ENCODE measurements at places on chromosomes 7 and 10.

DNA sequence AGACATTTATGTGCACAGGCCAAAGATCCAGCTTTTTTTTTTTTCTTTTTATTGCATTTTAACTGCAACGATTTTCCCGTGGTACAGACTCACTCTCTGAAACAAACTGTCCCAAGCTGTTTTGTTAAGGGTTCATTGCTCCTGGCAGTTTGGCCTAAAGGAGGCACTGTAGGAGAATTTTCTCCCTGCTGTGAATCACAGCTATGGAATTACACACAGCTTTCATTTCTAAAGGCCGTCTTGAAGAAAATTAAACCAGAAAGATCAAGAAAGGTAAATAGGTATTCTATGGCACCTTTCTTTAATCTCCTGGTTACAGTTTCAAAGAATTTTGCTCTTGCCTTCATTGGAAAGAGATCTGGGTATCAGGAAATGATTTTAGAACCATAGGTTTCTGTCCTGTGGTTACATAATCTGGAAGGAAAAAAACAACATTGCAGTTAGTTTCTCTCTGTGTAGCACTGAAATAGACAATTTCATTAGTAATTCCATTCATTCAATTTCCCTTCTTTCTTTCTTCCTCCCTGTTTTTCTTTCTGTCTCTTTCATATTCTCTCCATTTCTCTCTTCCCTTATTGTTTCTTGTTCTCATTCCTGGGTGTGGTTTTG is 51.2 kb downstream of the PDK4 start:
- DNase-seq: no peak

- no peak for DNase-seq
Measured at GRCh38 chr7:125122173-125122572, 192.5 kb upstream of the POT1 start.

DNA sequence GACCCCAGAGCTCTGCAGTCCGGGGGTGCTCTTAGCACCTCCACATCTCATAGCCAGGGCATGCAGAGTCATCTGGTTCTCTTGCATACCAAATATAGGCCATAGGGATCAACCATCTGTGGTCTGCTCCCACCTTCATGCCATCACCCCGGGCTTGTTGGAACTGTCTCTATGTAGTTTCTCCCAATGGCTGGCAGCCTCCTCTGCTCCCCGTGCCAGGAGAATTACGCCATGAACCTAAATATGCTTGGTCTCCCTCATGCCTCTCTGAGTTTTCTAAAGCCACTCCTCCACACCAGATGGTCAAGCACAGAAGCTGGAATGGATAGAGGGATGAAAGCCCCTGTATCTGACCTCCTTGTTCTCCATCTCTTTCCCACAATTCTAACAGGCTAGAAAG is 302.6 kb upstream of the MYO3A start:
- no peak for DNase-seq

- DNase-seq: no peak
Measured at GRCh38 chr10:78185693-78186055, 152.0 kb downstream of the RPS24 start.

GRCh38 chr10:57964351-57964750 is 303.3 kb downstream of the IPMK start:
- no peak for DNase-seq

GRCh38 chr7:44995555-44996493 is 4.2 kb upstream of the CCM2 start:
- DNase-seq: no peak

DNA sequence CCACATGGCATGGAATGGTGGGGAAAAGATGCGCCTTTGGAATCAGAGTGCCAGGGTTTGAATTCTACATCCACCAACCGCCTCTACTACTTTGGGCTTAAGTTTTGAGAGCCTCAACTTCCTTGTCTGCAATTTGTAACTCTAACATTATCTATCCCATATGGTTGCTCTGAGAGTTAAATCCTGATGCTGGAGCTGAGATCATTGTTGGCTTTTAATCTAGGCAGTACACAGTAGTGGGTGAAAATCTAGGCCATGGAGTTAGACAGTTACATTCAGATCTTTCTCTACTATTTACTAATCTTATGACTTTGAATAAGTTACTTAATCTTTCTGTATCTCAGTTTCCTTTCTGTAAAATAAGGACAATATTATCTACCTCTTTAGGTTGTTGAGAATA is 149.7 kb upstream of the AOAH start:
- DNase-seq: no peak

DNA sequence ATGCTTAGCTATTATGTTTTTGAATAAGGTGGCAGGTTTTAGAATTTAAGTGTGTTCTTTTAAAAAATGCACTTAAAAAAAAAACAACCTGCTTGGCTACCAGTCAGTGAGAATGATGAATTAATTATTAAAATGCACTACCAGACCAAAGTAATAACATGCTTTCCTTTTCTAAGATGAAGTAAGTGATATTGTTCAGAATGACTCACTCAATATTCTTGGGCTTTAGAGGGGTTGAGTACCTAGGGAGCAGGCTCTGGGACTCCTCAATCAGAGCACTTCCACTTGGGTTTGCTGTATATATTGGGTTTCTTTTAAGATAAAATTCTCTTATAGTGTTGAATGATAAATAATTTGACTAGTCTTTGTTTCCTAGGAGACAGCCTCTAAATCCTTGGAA is 8.6 kb downstream of the STAM start:
- DNase-seq: no peak

GRCh38 chr10:32911285-32912016 is 46.6 kb downstream of the ITGB1 start:
- no peak for DNase-seq

DNA sequence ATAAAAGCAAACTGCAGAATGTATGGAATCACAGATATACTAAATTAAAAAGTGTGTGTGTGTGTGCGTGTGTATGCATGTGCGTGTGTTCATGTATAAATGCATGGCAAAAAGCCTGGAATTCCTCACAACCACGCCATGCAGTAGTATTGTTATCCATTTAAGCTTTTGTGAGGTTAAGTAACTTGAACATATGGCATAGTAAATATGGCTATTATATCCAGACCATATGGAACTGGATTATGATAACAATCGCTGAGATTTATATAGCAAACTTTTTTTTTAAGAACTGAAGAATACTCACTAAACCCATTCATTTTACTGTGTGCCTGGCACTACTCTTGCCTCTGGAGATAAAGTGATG is 22.3 kb upstream of the NANOS1 start:
- no peak for DNase-seq

- DNase-seq: no peak
Measured at GRCh38 chr10:133159950-133160825, at the start of gene KNDC1. Gene KNDC1 (plus strand): TSS chr10:133160219. CDS start chr10:133160468, 249 bp downstream.

DNA sequence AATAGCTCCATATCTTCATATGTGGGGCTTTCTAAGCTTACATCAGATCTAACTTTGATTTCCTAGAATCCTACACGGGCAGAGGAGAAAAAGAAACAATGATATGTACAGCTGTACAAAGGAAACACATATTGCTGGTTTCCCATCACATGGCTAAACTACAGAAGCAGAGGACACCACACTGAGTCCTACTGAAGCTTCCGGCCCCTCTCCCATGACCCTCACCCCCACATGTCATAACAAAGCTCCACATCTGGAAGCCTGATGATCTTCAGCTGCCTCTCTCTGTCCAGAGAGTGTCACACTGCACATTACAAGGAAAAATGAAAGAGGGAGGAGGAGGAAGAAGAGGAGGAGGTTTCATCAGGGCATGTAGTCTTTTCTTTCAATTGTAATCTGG is 14.0 kb downstream of the SLC16A12 start:
- DNase-seq: no peak

- no peak for DNase-seq
Measured at GRCh38 chr10:120557311-120557710, 100.3 kb downstream of the PLPP4 start.

GRCh38 chr7:137801003-137801402 is 45.8 kb downstream of the DGKI start:
- no peak for DNase-seq

Measured in stimulated activated CD8-positive, alpha-beta memory T cell treated with anti-CD3 and anti-CD28 coated beads, Interleukin-7, amount 100 ng/mL, for 1 hour (primary cell).